ENCODE measurements at places on chromosomes 7 and 10.
A peak's percentile ranks its signal among the peaks of the same experiment; 100 is the strongest.

GRCh38 chr7:26409661-26410547 is 118.2 kb downstream of the SNX10 start:
- DNase-seq: no peak

DNA sequence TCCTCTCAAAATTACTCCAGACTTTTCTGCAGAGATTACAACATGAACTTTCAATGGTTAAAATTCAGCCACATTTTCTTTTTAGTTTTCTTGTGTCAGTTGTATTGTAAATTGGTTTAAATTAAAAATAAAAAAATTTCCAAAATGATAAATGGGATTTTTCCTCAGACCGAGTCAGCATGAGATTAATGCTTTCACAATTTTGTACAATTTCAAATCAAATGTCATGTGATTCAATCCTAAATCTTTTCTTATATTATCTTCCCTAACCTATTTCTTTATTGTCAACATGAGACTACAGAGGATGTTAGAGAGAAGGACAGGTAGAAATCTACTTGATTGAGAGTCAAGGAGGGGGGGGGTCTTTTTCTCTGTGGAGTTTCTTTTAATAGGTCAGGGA is 33.7 kb downstream of the FZD1 start:
- DNase-seq: no peak

GRCh38 chr10:27794157-27794556 is 48.5 kb upstream of the MKX start:
- DNase-seq: no peak

DNA sequence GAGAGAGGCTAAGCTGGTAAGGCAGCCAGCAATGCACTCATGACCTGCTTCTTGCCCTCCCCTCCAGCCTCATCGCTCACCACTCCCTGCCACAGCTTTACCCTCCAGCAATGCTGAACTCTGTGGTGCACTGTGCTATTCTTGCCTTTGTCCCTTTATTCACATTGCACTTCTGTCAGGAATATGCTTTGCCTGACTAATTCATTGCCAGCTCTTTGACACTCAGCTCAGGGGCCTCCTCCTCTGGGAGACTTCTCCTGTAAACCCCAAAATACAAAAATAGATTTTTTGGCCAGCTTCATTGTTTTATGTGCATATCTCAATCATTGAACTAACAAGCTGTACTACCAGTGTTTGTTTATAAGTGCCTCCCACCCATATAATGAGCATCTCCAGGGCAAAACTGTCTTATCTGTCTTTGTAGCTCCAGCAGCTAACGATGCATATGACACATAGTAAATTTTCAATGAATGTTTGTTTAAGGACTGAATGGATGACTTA is 8.2 kb downstream of the CNNM1 start:
- no peak for DNase-seq

DNA sequence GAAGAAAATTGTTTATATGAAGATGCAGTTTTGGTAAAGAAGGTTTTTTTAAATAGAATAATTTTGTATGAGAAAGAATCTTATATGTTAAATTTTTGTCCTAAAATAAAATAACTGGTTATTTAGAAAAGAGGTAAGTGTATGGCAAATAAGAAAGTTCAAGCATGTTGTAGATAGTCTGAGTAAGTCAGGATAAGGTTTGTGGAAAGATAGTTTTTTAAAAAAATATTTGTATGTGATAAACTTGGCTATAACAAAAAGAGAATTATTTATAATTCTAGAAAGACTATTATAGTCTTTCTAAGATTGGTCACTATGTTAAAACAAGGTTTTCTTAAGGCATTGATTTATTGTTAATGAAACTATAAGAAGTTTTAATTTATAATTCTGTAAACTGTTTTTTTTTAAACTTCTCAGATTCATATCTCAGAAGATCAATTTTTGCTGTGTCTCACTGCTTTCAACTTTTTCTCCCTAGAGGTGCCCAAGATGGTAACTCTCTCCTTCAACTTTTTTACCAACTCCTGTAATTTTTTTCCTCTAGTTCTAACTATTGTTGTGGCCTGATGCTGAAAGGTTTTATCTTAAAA is 698.6 kb downstream of the CCSER2 start:
- no peak for DNase-seq

- DNase-seq: no peak
Observed at GRCh38 chr10:12906051-12906541, 95.4 kb downstream of the CCDC3 start.

DNA sequence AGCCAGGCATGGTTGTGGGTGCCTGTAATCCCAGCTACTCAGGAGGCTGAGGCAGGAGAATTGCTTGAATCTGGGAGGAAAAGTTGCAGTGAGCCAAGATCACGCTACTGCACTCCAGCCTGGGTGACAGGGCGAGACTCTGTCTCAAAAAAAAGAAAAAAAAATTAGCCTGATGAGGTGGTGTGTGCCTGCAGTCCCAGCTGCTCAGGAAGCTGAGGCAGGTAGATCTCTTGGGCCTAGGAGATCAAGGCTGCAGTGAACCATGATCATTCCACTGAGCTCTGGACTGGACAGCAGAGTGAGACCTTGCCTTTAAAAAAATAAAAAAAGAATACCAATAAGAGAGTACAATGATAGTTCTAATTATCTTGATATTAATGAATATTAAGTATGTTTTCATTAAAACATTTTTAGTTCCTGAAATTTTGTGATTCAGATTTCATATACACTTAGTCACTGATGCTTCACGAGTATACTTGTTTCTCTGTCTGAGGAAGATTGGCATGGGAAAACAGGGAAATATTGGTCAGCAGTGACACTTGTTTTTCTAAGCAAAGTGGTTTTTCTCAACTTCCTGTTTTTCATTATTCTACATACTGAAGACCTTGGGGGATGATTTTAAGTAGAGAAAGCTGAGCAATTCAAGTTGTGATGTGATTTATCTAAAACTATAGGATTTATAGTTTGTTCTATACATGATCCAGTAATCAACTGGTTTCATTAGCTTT is 76.8 kb downstream of the ADK start:
- no peak for DNase-seq

DNA sequence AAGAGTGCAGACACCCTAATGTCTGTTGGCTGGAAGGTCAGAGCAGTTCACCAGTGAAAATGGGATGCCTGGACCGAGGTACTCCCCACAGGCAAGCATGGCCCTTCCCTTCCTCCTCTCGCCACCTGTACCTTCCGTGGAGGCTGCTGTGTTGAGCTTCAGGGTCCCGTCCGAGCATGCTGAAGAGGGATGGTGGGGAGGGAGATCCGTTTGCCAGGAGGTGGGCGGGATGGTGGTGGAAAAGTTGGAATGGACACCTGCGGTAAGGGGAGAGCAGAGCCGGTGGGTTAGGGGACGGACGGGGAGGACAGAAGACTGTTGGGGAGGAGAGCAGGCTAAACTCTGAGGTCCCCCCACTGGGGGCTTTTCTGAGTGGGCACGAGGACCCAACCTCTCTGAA is 15.9 kb upstream of the ZNF777 start:
- DNase-seq: no peak

- no peak for DNase-seq
Observed at GRCh38 chr10:100625816-100626215, 90.1 kb downstream of the HIF1AN start.

DNA sequence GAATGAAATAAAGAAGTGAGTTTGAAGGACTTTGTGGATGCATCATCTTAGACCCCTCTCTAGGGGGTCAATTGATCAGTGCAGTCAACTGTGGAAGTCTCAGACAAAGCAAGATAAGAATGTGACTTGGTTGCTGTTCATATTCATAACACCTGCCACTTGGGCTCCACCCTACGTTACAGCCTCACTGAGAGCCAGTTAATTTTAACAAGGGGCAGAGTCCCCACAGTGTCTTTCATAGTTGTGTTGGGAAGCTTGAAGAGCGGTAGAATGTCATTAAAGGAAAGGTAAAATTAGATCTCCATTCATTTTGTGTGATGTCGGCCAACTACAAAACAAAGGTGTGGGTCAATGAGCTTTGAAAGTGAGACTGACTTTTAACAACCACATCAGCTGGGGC is 442.1 kb upstream of the C7orf33 start:
- DNase-seq: peak; percentile 43

- no peak for DNase-seq
Observed at GRCh38 chr7:77349141-77349540, 67.0 kb downstream of the GSAP start.

- DNase-seq: no peak
Observed at GRCh38 chr10:46999217-46999616, 88.0 kb downstream of the PTPN20 start.

- DNase-seq: no peak
Observed at GRCh38 chr10:103673606-103674005, 180.1 kb downstream of the NEURL1 start.

GRCh38 chr10:33542752-33543505 is 208.5 kb upstream of the NRP1 start:
- no peak for DNase-seq

DNA sequence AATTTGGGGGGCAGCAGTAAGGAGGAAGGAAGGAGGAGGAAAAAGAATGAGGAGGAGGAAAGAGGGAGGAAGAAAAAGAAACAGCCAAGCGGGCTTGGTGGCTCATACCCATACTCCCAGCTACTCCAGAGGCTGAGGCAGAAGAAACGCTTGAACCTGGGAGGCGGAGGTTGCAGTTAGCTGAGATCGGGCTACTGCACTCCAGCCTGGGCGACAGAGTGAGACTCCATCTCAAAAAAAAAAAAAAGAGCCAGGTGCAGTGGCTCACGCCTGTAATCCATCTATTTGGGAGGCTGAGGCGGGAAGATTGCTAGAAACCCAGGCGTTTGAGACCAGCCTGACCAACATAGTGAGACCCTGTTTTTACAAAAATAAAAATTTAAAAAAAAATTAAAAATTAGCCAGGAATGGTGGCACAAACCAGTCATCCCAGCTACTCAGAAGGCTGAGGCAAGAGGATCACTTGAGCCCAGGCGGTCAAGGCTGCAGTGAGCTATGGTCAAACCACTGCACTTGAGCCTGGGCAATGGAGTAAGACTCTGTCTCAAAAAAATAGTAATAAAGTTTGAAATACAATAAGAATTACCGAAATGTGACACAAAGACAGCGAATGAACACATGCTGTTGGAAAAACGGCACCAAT is 14.1 kb upstream of the CRCP start:
- DNase-seq: no peak

DNA sequence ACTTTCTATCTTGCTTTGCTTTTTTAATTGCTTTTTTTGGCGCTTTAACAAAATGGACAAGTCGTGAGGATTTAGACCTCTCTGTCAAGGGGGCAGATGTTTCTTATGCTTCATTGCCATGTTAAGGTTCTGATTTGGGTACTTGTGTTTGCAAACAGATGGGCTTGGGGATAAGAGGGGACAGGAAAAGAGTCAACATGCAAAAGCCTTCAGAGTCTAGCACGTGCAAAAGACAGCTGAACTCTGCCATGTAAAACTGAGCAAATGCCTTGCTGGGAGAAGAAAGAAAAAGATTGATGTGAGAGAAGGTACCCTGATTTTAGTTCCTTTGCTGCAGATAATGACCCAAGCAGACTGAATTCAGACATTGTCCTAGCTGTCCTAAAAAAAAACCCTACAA is 173.1 kb downstream of the KIAA1217 start:
- no peak for DNase-seq

GRCh38 chr7:156074982-156075615 is 262.8 kb upstream of the SHH start:
- DNase-seq: no peak

DNA sequence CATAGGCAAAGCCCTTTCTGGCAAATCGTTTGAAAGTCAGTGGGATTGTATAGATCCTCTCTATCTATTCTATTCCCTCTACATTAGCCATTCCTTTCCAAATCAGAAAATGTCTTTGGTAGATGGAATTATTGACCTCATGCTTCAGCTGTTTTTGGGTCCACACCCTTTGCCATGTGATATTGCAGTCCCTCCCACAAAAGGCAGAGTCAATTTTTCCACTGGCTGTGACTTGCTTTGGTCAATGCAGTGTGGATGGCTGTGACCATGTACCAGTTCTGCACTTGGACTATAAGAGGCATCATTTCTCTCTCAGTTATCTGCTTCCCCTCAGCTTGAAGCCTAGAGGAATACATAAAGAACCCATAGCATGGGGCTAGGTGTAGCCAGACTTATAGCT is 332.9 kb downstream of the PTEN start:
- peak; percentile 7 for DNase-seq

DNA sequence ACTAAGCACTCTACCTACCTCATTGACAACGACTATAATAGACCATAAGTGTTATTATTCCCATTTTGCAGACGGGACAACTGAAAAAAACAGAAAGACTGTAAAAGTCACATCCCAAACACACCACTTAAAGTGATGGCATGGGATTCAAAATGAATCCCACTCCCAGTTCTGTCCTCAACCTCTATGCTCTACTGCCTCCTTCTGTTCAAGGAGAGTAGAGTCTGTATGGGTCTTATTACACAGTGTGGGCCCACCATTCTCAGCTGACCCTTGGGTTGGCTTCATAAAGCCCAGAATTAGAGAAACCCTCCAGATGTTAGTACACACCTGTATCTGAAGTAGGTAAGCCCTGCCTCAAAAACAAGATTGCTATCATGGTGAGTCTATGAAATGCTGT is 102.2 kb downstream of the GRM8 start:
- DNase-seq: no peak

DNA sequence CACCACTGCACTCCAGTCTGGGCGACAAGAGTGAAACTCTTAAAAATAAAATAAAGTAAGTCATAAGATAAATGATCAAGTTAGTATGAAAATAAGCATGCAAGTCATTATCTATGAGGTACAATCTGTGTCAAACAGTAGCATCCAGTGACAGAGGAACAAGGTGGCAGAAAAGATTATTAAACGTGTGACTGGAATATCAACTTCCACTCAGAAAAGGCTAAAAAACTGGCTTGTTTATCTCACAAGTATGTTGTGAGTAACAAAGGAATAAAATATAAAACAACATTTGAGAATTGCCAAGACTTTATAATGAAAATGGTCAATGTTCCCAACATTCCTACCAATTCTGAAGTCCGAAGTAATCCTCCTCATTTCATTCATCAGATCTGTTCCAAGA is 30.3 kb downstream of the ITGB1 start:
- no peak for DNase-seq
